ENCODE measurements at places on chromosomes 1 and 21. TPM values are rescaled to one million over a fixed set of nuclear protein-coding genes. Genes with fewer than 3 reads are reported as not detected.

Gene ACTL8
- not detected for total RNA-seq

Gene ANKRD45
- total RNA-seq: not detected

Gene FCRL2
- total RNA-seq: 0.64 TPM

Gene NPPA
- total RNA-seq: not detected

Gene SH3BGRL3
- 156 TPM for total RNA-seq

Gene LAPTM5
- 647 TPM for total RNA-seq

Gene AADACL3
- total RNA-seq: not detected

Gene CGN
- 1.7 TPM for total RNA-seq

Gene KRTAP21-2
- not detected for total RNA-seq

Gene APCS
- total RNA-seq: not detected

Gene COL16A1
- not detected for total RNA-seq

Gene TMEM82
- not detected for total RNA-seq

Gene SMIM11
- total RNA-seq: 12.4 TPM

Gene ABCA4
- total RNA-seq: not detected

Gene PPIH
- 28.0 TPM for total RNA-seq

Gene NBPF4
- total RNA-seq: 0.24 TPM

Gene C1orf141
- total RNA-seq: not detected

Gene SPRR2G
- not detected for total RNA-seq

Gene CD101
- 3.9 TPM for total RNA-seq

Gene CELA3B
- not detected for total RNA-seq

Gene FAM43B
- not detected for total RNA-seq

Gene SPATA45
- not detected for total RNA-seq

Gene RALGPS2
- 10.9 TPM for total RNA-seq
